ENCODE measurements at places on chromosomes 7 and 10.
A peak's percentile ranks its signal among the peaks of the same experiment; 100 is the strongest.

DNA sequence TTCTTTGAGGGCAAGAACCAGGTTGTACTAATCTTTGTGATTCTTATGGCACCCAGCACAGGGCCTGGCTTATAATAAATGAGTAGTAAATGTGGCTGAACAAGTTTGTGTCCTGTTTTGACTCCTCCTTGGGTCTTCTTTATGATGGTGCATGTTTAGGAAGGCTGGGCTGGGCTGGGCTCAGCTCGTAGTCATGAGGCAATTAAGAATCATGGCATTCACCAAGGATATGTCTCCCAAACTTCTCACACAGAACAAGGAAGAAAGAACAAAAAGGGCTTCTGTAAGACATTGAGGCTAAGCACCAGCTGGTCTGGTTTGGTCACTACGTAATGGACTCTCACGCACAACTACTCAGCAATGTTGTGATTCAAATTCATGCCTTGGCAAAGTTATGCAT, 30.5 kb upstream of the YAE1 start:
- no peak for DNase-seq

GRCh38 chr7:15936991-15937390, 250.5 kb upstream of the MEOX2 start:
- DNase-seq, result peak; percentile 83

DNA sequence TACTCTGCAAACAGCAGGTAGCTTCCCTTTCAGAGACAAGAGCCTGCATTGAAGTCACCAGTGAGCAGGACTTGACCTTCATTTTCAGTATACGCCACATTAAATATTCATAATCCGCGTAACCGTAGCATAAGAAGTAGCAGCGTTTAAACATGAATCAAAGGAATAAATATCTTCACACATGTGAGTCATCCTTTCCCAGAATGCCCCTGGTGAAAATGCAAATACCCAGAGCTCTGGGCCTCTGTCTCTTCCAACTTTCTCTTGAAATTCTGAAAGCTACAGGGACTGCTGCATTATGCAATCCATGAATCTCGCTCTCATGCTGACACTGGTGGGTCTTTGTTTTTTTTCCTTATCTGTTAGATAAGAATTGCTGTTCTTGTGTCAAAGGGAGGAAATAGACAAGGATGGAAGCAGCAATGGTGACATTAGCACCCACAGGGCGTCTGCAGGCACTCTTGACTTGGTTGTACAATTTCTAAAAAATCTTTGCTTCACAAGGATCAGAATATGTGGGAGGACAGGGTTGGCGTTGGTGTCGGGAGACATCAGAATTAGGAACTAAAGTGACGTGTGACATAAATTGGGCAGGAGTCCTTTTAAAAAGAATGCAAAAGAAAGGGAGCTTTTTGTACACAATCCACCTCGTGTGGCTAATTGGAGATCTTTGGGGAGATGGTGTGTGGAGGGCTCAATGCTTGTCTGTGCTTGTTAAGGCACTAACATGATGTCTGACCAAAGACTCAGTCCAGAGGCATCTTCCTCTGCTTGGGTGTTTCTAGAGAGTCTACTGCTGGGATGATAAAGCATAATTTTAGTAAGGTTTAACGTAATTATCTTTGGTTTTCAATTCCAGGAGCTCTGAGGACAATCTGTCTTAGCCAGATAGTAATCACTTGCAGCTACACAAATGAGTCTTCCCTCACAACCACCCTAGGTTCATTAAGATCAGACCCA, 390.3 kb downstream of the KCNMA1 start:
- no peak for DNase-seq

DNA sequence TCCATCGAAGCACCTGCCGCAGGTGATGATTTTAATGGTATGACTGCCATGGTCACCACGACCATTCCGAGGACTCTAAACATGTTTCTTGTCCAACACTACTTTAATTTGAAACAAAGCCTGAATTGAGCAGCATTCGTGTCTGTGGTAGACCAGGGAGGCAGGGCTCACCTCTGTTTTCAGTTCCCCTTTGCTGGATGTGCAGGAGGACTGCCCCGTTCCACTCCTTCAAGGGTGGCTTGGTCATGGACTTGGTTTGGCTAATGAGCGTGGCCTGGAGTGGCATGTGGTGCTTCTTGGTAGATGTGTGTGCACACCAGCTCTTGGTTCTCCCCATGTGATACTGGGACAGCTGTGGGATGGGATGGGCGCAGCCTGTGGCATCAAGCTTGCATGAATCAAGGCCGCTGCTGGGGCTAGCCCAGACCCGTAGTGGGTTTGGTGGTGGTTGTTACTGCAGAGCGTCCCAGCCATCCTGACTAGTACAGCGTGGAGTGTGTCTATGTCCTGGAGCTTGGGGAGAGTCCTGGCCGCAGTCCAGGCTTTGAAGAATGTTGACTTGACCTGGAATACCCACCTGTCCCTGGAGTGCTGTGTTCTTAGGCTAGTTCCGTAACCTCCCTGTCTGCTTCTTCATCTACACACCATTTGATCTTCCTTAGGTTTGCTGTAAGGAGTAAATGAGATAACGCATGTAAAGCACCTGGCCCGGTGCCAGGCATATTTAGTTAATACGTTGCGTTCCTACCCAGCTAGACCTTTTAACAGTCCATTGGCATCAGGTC, 34.8 kb downstream of the MGMT start:
- DNase-seq, result no peak

DNA sequence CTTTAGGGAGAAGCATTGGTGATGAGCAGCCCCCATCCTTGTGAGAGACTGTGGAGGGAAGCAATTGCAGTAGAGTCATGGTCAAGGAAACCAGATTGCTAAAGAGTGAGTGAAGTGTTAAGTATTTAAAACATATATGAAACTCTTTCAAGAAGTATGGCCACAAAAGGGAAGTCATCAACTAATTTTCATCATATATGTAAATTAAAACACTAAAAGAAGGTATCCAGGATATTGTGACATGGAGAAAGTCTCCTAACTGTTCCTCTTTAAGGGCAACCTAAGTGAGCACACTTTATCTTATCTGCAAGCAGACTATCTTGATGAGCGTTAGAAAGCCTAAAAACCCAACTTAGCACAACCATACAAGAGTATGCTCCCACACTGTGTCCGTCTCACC, 69.7 kb downstream of the CD36 start:
- no peak for DNase-seq

DNA sequence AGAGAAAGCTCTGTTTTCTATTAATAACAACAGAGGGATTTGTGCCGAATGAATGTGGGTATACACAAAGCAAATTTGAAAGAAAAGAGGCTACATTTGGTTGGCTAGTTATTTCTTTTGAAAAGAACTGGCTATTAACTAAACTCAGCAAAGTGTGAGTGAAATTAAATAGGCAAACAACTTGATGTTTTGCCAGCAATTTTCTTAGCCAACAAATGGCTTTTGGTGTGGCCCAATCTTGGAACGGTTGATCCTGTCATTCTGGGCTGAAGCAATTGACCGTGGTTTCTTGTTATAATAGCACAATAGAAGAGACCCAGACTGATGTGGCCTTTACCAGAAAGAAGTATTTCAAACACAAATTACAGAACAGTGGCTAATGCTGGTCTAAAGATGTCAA, 898.6 kb downstream of the KCNMA1 start:
- DNase-seq, result no peak

- no peak for DNase-seq
These were observed 35.8 kb downstream of the ZFAND2A start for GRCh38 chr7:1124164-1124563.

GRCh38 chr7:22400936-22401553, 44.1 kb upstream of the RAPGEF5 start:
- no peak for DNase-seq
